ENCODE measurements at places on chromosomes 7 and 10.

DNA sequence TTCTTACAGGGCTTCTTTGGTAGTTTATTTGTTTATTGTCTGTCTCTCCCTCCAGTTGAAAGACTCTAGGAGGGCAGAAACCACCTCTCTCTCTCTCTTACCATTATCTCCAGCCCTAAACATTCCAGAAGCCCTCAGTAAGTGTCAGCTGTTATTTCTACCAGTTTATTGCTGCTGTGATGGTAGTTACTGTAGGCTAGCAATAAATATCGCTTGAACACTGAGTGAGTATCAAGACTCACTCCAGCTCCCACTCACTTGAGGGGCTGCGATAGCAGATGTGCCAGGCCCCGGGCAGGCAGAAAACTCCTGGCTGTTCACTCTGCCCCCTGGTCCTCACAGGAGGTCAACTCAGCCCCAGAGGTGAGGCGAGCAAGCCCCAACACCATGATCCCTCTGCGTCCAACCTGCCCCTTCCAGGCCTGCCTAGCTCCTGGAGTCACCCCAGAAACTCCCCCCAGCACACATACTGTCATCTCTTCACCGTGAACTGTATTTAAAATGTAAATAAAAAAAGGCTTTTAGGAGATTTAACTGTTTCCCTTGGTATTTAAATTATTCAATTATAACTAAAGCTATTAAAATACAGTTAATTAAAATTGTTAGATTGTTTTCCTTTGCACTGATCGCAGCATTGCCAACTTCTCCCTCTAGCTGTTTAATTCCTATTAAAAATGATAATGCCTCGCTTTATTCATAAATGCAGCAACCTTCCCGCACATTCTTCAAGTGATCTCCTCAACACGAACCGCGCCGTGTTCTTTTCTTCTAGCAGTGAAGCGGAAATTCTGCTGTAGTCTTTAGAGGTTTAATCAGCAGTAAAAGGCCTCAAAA, 321.1 kb upstream of the ZMIZ1 start:
- no peaks in the 10 kb centered on the region for H3K36me3 ChIP-seq
- H3K27ac ChIP-seq: no peak overlapping the region
- H3K27me3 ChIP-seq: no peaks in the 10 kb centered on the region
- no peak for DNase-seq
- H3K4me3 ChIP-seq: no peak overlapping the region

GRCh38 chr10:106401967-106402366, 762.5 kb downstream of the SORCS1 start:
- no peaks in the 10 kb centered on the region for H3K4me1 ChIP-seq
- no peaks in the 10 kb centered on the region for H3K27me3 ChIP-seq

DNA sequence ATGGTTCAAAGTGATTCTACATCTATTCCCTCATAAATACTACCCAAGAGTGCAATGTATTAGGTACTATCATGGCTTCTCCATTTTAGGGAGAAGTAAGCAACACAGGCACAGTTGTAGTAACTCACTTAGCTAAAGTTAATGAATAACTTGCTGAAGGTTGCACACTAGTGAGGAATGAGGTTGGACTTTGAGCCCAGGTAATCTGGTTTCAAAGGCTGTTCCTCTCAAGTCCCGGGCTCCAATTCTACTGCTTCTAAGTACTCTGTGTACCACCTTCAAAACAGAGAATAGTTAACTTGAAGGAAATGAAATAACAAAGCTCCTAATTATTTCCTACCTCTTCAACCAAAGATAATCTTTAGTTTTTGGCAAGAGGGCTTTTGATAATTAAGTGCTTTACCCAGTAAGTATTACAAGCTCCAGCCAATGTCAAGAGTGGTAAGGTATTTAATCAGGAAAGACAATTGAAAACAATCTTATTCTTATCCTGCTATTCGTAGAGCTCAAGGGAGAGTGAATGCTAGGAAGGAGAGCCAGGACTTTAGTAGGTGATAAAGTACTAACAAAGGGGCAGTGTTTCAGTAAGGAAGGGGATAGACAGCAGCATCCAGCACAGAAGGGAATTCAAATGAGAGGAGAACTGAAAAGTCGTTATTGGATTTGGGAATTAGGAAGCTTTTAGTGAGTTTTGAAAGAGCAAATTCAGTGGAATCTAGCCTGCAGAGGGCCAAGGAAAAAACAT, 158.2 kb upstream of the PTPRZ1 start:
- no peak overlapping the region for H3K4me3 ChIP-seq
- no peaks in the 10 kb centered on the region for H3K36me3 ChIP-seq
- DNase-seq: no peak

GRCh38 chr7:104795616-104796398, 218.2 kb upstream of the KMT2E start:
- no peak overlapping the region for H3K4me3 ChIP-seq
- no peaks in the 10 kb centered on the region for H3K36me3 ChIP-seq
- DNase-seq: no peak
- no peak overlapping the region for H3K27ac ChIP-seq

- no peaks in the 10 kb centered on the region for H3K4me1 ChIP-seq
- peaks cover 4% of the 10 kb centered on the region for H3K36me3 ChIP-seq
- H3K27me3 ChIP-seq: no peaks in the 10 kb centered on the region
- no peak overlapping the region for H3K27ac ChIP-seq
- no peak for DNase-seq
Observed at GRCh38 chr10:119323085-119324016, 116.0 kb downstream of the GRK5 start.

DNA sequence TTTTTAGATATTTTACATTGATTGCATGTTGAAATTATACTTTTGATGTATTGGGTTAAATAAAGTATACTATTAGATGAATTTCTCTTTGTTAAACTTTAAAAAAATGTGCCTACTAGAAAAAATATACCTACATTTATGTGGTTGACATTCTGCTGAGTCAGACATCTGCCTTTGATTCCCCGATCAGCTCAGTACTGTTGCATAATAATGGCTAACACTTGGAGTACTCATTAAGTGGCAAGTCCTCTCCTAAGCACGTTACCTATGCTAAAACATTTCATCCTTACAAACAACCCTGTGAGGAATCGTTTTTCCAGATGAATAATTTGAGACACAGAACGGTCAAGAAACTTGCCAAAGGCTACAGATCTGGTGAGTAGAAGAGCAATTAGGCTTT, 14.0 kb upstream of the SEM1 start:
- H3K4me3 ChIP-seq: no peak overlapping the region
- no peaks in the 10 kb centered on the region for H3K36me3 ChIP-seq
- H3K27me3 ChIP-seq: peaks cover 20% of the 10 kb centered on the region
- no peak overlapping the region for H3K27ac ChIP-seq
- no peak for DNase-seq
- H3K4me1 ChIP-seq: no peaks in the 10 kb centered on the region

DNA sequence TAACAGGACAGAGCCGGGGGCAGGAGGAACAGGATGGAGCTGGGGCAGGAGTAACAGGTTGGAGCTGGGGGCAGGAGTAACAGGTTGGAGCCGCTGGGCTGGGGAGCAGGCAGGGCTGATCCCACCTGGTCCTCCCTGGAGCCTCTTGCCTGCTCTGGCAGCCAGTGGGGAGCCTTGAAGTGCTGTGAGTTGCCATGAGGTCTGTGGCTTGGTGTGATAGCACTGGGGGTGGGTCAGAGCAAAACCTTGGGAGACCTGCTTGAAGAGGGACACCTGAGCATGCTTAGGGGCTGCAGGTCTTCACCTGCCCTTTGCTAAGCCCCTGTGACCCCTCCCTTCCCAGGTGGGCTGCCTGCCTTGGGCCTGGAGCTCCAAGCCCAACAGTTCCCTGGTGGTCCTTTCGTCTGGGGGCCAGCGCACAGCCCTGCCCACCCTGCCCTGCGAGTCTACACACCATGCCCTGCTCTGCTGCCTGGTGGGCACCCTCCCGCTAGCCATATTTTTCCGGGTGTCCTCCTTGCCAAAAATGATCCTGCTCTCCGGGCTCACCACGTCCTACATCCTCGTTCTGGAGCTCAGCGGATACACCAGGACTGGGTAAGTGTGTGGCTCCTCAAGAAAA, 111.6 kb downstream of the ADCY1 start:
- H3K27me3 ChIP-seq: no peaks in the 10 kb centered on the region
- H3K27ac ChIP-seq: no peak overlapping the region
- no peak for DNase-seq
- H3K36me3 ChIP-seq: no peaks in the 10 kb centered on the region

GRCh38 chr10:17943033-17943745, 8.5 kb upstream of the SLC39A12 start:
- H3K27me3 ChIP-seq: no peaks in the 10 kb centered on the region
- H3K36me3 ChIP-seq: no peaks in the 10 kb centered on the region
- no peak for DNase-seq

- DNase-seq: no peak
- H3K4me1 ChIP-seq: no peaks in the 10 kb centered on the region
- no peaks in the 10 kb centered on the region for H3K27me3 ChIP-seq
- no peaks in the 10 kb centered on the region for H3K36me3 ChIP-seq
Observed at GRCh38 chr7:1586126-1586826, 16.4 kb upstream of the PSMG3 start.

DNA sequence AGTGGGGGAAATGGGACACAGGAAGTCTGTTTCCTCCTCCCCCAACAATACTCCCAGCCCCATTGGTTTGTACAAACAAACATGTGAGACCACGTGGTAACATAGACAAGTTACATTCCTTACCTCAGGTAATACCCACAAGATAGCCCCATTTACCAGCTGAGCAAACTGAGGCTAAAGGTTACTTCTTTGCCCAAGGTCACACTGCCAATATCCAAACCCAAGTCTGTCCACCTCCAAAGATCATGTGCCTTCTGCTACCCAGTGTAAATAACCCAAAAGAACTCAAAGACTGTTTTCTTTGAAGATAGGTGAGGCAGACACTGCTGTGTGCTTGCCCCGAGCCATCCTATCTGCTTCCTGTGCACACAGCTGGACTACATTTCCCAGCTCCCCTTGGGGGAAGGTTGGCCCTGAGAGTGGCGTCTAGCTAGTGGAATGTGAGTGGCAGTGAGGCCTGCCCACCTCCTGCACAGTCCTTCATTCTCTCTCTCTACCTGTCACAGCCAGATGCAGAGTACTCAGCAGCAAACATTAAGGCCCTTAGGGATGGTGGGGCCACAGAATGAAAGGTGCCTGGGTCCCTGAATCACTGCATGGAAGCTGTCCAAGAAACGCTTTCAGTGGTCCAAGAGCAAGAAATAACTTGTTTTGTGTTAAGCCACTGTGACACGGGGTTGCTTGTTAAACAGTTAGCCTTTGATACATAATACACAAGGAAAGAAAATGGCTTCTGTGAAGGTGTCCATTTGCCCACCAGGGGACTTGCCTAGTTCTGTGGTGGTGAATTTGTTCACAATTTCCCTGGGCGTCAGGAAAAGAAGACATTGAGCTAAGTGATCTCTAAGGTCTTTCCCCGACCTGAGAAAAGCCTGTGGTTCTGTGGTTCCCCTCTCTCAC, 257.7 kb upstream of the NFE2L3 start:
- H3K4me3 ChIP-seq: no peak overlapping the region
- H3K27me3 ChIP-seq: peaks cover 8% of the 10 kb centered on the region
- H3K27ac ChIP-seq: no peak overlapping the region
- H3K4me1 ChIP-seq: peaks cover 15% of the 10 kb centered on the region
- no peak for DNase-seq

DNA sequence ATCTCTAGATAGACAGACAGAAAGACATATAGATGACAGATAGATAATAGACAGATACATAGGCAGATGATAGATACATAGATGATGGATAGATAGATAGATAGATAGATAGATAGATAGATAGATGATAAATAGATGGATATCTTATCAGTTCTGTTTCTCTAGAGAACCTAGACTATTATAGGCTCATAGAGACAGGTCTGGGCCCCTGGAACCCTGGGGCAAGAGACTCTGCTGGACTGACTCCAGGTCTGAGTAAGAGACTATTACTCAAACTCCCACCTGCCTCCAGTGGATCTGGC, 58.3 kb downstream of the FRMPD2 start:
- H3K27ac ChIP-seq: no peak overlapping the region
- no peaks in the 10 kb centered on the region for H3K27me3 ChIP-seq
- H3K4me3 ChIP-seq: no peak overlapping the region
- DNase-seq: no peak

DNA sequence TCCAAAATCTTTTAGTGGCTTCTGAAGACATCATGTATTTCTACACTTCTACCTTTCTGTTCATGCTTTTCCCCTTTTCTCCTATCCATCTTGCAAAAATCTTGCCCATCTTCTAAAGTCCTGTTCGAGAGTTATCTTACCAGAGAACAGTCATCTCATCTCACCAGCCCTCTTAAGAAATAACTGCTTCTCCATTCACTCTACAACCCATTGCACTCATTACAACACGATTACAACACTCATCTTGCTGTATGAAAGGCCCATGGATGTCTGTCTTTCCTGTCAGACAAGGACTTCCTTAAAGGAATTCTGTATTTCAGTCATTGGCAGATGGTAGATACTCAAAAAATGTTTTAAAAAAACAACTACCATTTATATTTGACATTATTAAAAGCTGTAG, 30.8 kb downstream of the ZNF438 start:
- no peak overlapping the region for H3K27ac ChIP-seq
- no peak for DNase-seq
- H3K27me3 ChIP-seq: no peaks in the 10 kb centered on the region
- no peak overlapping the region for H3K4me3 ChIP-seq

- H3K27me3 ChIP-seq: no peaks in the 10 kb centered on the region
- no peaks in the 10 kb centered on the region for H3K36me3 ChIP-seq
- H3K4me3 ChIP-seq: no peak overlapping the region
- DNase-seq: no peak
- no peaks in the 10 kb centered on the region for H3K4me1 ChIP-seq
- H3K27ac ChIP-seq: no peak overlapping the region
Observed at GRCh38 chr7:2165610-2166594, 66.8 kb downstream of the MAD1L1 start.

- H3K4me1 ChIP-seq: no peaks in the 10 kb centered on the region
- no peaks in the 10 kb centered on the region for H3K36me3 ChIP-seq
- H3K4me3 ChIP-seq: no peak overlapping the region
- DNase-seq: no peak
- no peaks in the 10 kb centered on the region for H3K27me3 ChIP-seq
Observed at GRCh38 chr10:62153191-62153590, 115.5 kb downstream of the RTKN2 start.

DNA sequence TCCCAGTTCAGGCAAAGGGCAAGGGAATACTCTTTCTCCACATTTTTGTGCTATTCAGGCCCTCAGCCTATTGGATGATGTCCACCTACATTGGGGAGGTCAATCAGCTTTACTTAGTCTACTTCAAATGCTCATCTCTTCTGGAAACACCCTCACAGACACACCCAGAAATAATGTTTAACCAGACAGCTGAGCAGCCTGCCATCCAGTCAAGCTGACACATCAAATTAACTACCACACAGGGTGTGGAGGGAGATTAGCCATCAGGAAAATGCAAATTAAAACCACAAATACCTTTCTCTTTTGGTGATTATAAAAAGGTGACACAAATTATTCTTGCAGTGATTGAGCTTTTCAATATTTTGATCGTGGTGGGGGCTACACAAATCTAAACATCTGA, 74.7 kb upstream of the FZD8 start:
- no peak overlapping the region for H3K27ac ChIP-seq
- no peaks in the 10 kb centered on the region for H3K27me3 ChIP-seq
- no peak overlapping the region for H3K4me3 ChIP-seq
